Activated T-helper 1 cell treated with anti-CD3 and anti-CD28 coated beads, Interleukin-2, amount 50 U/mL, for 16 hours (primary cell): ENCODE measurements at places on chromosomes 12 and 14.

DNA sequence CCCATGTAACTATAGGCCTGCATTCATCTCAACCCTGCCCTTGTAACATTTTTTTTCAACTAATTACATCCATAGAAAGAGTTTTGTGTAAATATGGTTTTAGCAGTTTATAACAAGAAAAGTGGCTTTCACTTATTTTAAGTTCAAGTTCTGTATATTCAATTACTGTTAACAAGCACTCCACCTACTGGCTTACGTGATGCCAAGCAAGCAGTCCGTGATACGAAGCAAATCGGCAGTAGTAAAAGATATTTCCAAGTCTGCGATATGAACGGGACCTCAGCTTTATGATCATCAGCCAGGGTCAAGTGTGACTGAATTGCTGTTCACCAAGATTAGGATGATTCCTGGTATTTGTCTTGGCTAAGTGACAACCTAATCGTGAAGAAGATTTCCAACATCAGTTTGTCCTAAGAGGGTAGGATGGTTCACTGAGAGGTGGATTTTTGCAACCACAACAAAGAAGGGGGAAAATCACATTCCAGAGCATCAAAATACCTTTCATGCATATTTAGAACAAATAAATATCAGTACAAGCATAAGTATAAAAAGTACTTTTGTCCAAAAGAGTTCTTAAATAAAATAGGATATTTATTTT lies 456.2 kb downstream of the FOXG1 start:
- no peak for DNase-seq

GRCh38 chr12:106981788-106982187 lies 5.2 kb downstream of the MTERF2 start:
- DNase-seq, result no peak

GRCh38 chr12:102511575-102511974 lies 31.2 kb upstream of the IGF1 start:
- no peak for DNase-seq

DNA sequence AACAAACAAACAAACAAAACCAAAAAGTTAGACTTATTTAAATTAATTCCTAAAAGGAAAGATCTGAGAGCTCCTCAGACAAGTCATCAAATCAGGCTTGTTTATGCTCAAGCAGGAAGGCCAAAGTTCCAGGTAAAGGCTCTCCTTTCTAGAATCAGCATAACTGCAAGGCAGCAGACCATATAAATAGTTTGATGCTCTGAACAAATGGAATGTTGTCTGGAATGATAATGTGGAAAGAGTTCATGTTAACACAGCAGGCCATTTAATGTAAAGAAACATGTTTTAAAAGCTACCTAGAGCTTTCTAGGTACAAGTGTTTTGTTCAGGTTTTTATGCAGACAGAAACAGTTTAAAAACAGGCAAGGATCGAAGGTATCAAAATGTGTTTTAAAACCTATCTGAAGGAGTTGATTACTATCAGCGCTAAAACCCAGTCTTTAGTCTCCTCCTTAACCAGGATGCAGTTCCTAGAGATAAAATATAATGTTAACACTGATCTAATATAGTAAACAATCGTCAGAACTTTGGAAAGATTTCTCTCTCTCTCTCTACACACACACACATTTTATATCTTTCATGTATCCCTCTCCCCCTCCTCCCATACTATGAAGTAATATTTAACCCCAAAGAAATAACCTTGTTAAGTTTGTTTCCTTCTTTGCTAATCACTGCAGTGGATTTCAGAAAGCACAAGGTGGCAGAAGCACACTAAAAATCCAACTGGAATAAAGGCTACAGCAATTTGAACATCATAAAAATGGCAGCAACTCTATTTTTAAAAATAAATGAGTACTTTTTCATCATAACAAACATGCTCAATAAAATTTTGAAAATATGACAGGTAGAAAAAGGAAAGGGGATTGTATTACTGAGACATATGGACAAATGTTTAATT lies 135.5 kb downstream of the PAWR start:
- no peak for DNase-seq

DNA sequence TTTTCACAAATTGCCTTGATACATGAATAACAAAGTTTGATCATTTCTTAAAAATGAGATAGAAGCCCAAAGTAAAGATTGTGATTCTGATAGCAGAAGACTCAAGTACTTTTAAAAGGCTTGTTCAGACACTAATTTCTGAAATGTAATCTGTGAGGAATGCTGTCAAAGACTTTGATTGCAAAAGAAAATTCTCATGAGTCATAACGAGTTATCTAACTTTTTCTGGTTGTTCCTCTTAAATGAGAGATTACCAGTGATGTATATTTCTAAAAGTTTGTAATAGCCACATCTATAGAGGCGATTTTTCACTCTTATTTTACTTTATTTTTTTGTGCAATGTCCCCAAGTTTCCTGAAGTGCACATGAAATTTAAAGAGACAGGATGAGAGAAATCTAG lies 7.0 kb downstream of the PYGL start:
- DNase-seq, result no peak

DNA sequence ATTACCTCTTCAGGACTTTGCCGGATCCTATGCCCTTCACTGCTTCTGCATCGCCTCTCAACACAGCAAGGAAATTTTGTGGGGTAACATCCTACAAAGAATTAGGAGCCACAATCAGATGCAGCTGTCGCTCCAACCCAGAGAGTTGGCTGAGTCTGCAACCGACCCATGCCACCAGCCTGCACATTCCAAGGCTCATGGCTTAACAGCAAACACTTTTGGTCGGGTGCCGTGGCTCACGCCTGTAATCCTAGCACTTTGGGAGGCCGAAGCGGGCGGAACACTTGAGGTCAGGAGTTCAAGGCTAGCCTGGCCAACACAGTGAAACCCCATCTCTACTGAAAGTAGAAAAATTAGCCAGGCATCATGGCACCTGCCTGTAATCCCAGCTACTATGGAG lies 32.3 kb downstream of the LGMN start:
- DNase-seq, result no peak

- no peak for DNase-seq
Observed at GRCh38 chr14:58428118-58428683, 682 bp downstream of the KIAA0586 start.

- no peak for DNase-seq
Observed at GRCh38 chr12:109736552-109737108, 23.0 kb downstream of the FAM222A start.

- no peak for DNase-seq
Observed at GRCh38 chr12:12046401-12046800, 24.3 kb upstream of the BCL2L14 start.

GRCh38 chr14:53147208-53147607 lies 5.9 kb downstream of the DDHD1 start:
- DNase-seq, result no peak

DNA sequence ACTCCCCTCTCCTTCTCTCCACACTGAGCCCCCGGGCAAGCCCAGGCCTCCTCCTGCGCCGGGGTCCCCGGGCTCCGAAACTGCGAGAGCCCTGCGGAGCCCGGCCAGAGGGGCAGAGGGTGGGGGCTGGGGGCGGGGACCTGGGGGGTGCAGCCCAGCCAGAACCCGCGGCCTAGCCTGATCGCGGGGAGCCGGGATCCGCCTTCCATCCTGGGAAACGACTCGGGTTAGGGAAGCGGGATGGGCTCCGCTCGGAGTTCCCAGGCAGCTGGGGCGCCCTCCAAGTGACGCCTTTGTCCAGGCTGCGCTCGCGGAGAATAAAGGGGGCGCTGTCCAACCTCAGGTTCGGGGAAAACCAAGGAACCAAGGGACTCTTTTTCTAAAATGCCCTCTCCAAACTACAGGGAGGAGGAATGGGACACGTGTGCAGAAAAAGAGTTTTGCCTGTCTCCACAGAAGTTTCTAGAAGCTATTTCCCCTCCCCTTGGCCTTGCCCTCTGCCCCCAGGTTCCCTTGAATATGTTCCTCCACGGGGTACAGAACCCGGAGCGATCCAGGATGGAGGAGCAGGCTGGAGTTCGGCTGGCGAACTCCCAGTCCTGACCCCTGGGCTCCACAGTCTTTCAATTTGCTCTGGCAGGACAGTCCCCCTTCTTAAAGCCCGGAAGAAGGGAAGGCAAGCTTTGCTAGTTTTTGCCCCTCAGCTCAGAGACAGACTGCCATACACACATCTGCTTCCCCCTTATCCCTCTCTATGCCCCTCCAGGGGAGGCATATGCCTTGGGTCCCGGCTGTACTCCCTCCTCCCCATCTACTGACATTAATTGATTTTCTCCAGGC lies 13.9 kb downstream of the NKX2-1 start:
- DNase-seq, result no peak

GRCh38 chr12:62604373-62604772 lies 137.7 kb downstream of the MON2 start:
- DNase-seq, result no peak

- DNase-seq, result no peak
Observed at GRCh38 chr14:104195878-104196277, 57.5 kb downstream of the KIF26A start.

DNA sequence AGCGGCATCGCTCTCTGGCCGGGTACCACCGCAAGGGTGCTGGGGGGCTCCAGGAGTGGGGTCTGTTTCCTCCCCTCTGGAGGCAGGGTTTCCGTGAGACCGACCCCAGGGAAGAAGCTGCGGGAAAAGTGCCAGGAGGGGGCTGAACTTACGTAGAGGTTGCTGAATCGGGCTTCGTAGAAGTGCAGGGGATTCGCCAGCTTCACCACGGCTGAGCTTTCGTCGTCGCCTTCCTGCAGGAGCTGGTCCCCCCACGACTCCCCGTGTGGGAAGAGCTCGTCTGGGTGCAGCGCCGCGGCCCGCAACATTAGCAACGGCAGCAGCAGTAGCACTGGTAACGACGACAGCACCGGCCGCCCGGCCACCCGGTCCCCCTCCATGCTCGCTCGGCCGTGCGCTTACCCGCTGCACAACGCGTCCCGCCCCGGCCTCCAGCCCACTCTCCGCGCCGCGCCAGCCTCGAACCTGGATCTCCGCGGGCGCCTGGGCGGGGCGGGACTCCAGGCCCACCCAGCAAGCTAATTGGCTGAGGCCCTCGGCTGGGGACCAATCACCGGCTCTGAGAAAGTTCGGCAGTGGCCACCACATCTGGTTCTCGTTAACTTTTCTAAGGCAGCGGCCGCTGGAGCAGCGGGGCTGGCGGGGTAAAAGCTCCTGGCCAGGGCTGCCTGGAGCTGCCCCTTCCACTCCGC lies at the start of gene NID2:
NID2 (minus strand) TSS at position 445 of the 692 bp plus-strand sequence; CDS start at position 380, 65 bp downstream.
- DNase-seq, result peak; percentile 0

DNA sequence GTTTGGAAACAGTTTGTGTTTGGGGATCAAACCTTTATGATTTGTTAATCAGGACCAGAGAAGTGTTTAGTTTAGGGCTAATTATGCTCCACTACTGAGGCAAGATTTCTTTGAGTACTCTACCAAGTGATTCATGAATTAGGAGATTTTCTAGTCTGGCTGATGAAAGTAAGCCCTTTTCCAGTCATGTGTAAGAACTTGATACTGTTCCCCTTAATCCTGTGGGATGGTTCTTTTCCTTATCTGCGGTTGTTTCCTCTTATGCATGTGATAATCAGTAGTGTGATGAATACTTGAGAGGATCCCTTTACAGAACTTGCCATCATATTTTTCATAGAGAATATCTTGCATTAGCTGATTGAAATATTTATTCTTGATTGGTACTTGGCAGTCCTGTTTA lies 42.1 kb downstream of the DYRK2 start:
- no peak for DNase-seq

DNA sequence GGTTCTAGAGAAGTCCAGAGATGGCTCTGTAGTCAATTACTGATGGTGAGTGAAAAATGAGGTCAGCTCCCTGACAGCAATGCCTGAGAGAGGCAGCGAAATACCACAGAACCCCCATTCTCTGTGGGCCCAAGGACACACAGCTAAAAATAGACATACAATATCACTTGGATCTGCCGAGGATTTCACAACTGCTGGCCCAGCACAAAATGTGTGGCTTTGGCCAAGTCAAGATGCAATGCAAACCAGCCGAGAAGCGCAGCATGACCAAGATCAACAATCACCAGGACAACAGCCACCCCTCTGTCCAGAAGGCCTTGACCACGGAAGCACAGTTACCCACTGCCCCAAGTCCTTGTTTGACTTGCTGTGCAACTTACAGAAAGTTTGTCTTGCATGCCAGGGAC lies 52.2 kb downstream of the CKAP4 start:
- no peak for DNase-seq

GRCh38 chr12:1281683-1282366 lies 290.8 kb downstream of the ERC1 start:
- no peak for DNase-seq

GRCh38 chr14:95044463-95045105 lies 112.7 kb downstream of the DICER1 start:
- DNase-seq, result no peak
